Endodermal cell (in vitro differentiated cells): ENCODE measurements at places on chromosomes 1 and 21. TPM values are rescaled to one million over a fixed set of nuclear protein-coding genes. Genes with fewer than 3 reads are reported as not detected.

DNA sequence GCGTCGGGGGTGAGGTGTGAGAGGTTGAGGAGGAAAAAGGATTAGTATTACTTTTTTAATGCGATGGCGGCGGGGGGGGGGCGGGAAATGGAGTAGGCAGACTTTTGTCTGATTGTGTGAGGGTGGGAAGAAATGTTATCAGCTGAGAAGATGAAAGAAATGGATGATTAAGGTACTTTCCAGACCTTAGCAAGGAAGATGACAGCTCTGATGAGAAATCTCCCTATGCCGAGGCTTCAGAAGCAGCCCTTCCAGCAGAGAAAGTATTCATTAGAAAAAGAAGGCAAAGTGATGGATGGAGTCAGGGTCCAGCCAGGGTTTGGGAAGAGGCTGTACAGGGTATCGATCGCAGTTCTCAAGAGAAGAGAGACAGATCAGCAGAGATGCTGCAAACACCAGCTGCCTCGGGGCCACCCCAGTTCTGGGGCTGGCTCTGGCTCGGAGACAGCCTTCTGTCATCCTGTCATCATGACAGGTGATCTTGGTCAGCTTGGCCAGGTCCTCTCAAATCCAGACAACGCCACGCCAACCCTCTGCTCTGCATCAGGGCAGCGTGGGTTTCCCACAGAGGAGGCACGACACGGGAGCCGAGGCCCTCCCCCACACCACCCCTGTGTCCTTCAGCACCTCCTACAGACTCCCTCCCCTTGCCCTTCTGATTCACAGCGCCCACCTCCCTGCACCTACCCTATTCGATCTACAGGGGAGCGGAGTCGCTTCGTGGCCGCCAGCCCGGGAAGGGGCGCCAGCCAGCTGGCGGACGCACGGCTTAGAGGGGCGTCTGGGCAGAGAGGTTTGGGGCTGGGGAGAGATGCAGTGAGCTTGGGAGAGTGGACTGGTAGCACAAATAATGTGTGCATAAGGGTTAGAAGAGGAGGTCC is 674 bp upstream of the ATXN7L2 start:
- H3K36me3 ChIP-seq: no peaks in the 10 kb centered on the region
- H3K27ac ChIP-seq: no peak overlapping the region
- DNase-seq: no peak
- H3K27me3 ChIP-seq: peaks cover 13% of the 10 kb centered on the region
- H3K4me3 ChIP-seq: peak overlapping the region; percentile 88

CHI3L2 gene
- not detected in 3 replicates for total RNA-seq

DNA sequence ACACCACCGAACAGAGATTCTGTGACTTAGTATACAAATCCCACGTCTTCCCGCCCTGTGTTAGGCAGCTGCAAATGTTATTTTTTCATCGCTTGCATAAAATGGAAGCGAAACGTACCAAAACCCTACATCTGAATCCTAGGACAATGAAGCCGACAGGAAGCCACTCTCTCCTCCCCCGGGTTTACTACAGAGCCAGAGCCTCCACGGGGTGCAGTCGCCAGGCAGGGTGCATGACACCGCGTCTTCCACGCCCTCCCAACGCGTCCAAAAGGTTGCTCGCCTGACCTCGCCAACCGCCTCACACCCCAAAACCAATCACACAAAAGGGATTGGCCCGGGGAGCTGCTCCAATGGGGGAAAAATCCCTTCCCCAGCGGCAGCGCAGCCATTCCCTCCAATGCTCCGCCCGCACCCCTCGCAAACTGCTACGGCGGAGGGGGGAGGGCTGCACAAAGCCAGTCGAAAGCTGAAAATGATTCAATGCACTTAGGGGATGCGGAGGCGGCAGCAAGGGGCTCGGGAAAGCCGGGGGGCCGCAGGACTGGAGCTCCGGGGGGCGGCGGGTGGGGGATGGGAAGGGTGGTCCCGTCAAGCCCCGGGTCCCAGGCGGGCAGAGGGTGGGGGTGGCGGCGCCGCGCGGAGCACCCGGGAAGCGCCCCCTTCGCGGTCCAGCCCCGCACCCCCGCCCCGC is 701 bp downstream of the CEP170 start:
- H3K27me3 ChIP-seq: no peaks in the 10 kb centered on the region
- DNase-seq: peak; percentile 84
- H3K4me3 ChIP-seq: peak overlapping the region; percentile 95
- H3K36me3 ChIP-seq: no peaks in the 10 kb centered on the region
- no peaks in the 10 kb centered on the region for H3K4me1 ChIP-seq

GRCh38 chr21:28230559-28230958 is 762.1 kb downstream of the LTN1 start:
- no peak overlapping the region for H3K27ac ChIP-seq
- no peak for DNase-seq
- H3K27me3 ChIP-seq: no peaks in the 10 kb centered on the region

GRCh38 chr1:96992871-96993270 is 271.3 kb downstream of the PTBP2 start:
- no peak for DNase-seq
- peaks cover 10% of the 10 kb centered on the region for H3K4me1 ChIP-seq
- no peaks in the 10 kb centered on the region for H3K36me3 ChIP-seq
